ENCODE measurements at places on chromosomes 5 and 9.

- DNase-seq: no peak
Observed at GRCh38 chr5:137345396-137345795, 153.7 kb downstream of the SPOCK1 start.

- DNase-seq: no peak
Observed at GRCh38 chr5:22835686-22836085, 17.5 kb downstream of the CDH12 start.

DNA sequence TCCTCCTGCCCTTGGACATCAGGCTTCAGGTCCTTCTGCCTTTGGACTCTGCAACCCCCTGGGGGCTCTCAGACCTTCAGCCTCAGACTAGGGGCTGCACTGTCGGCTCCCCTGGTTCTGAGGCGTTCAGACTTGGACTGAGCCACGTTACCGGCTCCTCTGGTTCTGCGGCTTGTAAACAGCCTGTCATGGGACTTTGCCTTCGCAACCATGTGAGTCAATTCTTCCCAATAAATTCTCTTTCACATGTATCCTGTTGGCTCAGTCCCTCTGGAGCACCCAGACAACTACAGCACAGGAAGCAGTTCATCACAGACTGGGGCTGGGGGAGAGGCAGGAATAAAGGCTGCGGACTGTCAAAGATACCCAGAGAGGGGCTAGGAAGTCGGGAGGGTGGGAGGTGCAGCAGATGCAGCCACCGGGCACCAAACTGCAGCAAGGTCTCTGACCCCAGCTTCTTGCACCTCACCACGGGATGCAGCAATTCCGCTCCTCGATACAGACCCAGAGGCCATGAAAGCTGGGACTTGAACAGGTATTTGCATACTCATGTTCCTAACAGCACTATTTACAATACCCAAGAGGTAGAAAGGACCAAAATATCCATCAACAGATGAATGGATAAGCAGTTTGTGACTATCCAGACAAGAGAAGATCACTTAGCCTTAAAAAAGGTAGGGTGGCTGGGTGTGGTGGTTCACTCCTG is 100.8 kb downstream of the COL23A1 start:
- no peak for DNase-seq

DNA sequence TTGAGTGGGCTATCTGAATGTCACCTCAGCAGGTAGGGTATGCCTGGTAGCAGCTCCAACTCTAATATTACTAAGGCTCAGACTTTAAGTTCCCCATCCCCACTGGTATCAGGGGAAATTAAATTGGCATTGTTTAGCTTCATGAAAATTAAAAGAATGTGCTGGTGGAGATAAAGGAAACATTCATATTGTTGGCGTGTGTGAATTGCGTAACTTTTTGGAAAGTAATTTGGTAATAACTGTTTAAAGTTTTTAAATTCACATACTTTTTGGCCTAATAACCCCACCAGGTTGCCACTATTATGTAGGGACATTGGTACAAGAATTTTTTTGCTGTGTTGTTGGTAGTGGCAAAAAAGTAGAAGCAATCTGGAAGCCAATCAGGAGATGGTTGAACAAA is 29.4 kb downstream of the TNPO1 start:
- DNase-seq: no peak

GRCh38 chr5:56527174-56527573 is 288.2 kb upstream of the MAP3K1 start:
- no peak for DNase-seq

- DNase-seq: no peak
Observed at GRCh38 chr5:121088341-121088740, 624.2 kb downstream of the PRR16 start.

GRCh38 chr5:175059687-175060211 is 335.4 kb downstream of the MSX2 start:
- peak; percentile 22 for DNase-seq

GRCh38 chr9:86460216-86461002 is 106.2 kb upstream of the TUT7 start:
- no peak for DNase-seq

All from colonic mucosa (tissue), 4 donors.